ENCODE measurements at places on chromosomes 12 and 14. TPM values are rescaled to one million over a fixed set of nuclear protein-coding genes. Genes with fewer than 3 reads are reported as not detected.
A peak's percentile ranks its signal among the peaks of the same experiment; 100 is the strongest.

DNA sequence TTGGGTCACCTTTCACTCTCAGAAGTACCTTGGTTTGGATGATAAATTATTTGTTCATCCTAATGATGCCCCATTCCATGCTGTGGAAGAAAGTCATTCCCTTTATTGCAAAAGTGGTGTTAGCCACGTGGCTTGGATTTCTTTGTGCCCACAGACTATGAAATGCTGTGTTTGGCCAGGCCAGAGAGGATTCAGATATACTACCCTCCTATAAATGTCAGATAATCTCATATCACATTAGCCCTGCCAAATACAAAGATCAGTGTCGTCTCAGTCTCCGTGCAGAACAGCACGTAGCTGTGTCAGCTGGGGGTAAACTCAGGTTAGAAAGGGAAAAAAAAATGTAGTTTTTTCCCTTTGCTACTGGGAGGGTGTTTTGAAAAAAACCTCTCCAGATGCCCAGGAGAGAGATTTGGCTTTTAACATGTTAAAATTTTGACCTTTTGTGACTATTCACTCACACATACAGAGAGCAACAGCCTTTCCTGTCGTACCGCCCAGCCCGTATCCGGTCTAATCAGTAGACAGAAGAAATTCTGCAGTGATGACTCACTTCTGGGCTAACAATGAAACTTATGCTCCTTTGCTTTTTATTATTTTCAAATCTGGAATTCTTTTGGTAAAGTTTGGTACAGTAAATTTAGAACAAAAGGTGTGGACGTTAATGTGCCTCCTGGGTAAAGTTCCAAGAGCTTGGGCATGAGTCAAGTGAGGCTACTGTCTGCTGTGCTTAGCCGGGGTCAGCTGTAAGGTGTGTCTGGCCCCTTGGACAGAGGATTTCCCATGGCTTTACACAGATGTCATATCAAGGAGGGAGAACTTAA lies 8.5 kb upstream of the PTPRB start:
- no peak for DNase-seq

- peak; percentile 5 for DNase-seq
Observed at GRCh38 chr12:111842556-111843396, 748 bp downstream of the MAPKAPK5 start.

DNA sequence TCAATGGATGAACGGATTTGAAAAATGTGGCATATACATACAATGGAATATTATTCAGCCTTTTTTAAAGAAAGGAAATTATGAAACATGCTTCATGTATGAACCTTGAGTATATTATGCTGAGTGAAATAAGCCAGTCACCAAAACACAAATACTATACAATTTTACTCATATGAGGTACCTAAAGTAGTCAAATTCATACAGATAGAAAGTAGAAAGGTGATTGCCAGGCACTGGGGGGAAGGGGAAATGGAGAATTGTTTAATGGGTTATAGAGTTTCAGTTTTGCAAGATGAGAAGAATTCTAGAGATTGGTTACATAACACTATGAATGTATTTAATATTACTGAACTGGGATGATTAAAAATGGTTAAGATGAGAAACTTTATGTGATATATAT lies 171.4 kb downstream of the TMTC3 start:
- DNase-seq, result no peak

TAS2R8 gene
- not detected for total RNA-seq

All from tibial nerve (tissue), 4 donors.